ENCODE measurements at places on chromosomes 11 and 22.

DNA sequence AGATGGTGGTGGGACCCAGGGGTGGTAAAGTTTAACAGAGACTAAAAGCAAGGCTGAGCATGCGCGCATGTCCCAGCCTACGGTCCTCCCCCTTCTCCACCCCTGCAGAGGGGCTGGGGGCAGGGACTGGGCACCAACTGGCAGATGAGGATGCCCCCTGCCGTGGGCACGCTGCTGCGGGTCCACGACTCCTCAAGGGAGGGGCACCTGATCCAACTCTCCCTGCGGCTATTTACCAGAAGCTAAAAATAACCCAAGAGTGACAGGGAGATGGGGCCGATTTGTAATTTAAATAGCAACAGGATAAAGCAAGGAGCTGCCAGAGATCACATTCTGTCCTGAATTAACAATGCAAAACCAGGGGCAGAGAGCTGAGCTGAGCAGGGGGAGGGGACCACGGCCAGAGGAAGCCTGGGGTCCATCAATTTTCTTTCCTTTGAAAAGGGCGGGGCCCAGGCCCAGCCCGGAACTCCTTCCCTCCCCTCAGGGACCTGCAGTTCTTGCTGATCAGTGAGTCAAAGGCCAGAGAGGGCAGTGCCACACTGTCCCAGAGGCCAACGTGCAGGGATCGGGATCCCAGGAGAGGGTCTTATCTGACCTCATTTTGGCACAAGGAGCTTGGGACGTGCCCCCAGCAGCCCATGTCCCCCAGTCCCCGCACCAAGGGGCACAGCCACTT is 8.1 kb upstream of the DGKZ start:
- peak; percentile 70 for DNase-seq

GRCh38 chr11:105142167-105142566 is 2.6 kb upstream of the CARD18 start:
- DNase-seq, result no peak

GRCh38 chr11:130023204-130023603 is 20.6 kb upstream of the PRDM10 start:
- DNase-seq, result no peak

DNA sequence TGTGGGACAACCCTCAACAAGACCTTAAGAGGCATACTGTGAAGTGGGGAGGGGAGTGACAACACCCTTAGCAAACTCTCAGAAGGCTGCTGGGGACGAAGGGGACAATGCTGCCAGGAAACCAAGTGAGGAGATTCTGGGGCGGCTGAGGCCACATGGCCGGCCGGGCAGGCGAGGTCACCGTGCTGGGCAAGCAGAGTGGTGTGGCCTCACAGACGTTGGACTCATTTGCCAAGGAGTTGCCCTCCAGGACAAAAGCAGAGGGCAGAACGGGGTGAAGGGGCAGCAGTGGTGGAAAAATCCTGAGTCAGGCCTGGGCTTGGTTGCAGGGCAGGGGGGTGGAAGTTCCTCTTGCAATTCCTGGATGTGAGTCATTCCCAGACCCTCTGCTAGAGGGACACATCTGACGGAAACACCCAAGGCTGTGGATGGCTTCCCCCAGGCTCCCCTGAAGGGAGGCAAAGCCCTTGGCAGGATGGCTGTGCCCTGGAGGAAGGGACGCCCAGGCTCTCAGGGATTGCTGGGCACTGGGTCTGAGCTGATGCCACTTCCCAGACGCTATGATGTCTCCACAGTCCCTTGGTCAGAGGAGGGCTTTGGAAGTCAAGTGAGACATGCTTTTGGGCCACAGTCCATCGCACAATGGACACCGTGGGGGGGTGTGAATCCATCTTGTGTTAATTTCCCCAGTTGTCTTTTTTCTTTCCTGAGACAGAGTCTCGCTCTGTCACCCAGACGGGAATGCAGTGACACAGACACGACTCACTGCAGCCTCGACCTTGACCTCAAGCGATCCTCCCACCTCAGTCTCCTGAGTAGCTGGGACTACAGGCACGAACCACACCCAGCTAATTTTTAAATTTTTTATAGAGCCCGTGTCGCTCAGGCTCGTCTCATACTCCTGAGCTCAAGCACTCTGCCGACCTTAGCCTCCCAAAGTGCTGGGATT is 16.2 kb upstream of the SHANK3 start:
- no peak for DNase-seq

DNA sequence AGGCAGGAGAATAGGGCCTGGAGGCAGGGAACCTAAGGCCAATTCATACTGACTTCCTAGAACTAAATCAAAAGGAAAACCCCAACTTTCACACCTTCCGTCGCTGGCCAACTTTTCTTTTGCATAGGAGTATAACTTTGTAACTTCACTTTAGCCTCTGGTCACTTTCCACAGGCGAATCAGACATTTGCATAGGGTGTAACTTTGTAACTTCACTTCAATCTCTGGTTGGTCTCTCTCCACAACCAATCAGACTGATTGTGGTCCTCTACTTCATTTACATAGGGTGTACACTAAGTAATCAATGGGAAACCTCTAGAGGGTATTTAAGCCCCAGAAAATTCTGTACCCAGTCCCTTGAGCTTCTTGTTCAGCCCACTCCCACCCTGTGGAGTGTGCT is 11.5 kb upstream of the TMPRSS4 start:
- DNase-seq, result no peak

DNA sequence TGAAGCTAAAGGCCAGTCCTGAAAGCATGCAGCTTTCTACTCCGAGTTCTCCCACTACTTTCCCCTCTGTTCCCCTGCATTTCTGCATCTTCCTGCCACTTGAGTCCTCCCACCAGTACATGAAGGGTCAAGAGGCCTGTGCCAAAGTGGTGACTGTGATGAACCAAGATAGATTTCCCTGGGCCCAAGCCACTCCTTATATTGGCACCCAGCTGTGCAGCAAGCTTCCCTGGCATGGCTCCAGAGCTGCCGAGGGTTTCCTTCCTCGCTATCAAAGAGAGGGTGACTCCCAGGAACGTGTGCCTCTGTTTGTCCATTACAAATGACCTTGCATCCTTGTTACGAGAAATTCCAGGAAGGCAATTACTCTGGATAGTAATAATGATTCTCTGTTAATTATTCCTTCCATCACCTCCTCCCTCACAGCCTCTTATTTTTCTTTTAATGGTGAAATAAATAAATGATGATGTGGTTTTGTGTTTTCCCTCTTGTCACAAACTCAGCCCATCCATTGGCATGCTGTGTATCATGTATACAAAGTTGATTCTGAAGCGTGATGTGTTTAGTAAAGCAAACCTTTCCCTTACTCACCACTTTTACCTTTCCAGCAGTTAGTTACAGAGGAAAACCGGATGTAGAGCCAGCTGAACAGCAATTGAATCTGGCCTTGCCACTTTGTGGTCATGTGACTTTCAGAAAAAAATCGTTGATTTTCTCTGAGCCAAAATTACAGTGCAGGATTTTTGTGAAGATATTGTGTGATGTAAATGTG is 8.3 kb downstream of the SRSF8 start:
- DNase-seq, result peak; percentile 91

DNA sequence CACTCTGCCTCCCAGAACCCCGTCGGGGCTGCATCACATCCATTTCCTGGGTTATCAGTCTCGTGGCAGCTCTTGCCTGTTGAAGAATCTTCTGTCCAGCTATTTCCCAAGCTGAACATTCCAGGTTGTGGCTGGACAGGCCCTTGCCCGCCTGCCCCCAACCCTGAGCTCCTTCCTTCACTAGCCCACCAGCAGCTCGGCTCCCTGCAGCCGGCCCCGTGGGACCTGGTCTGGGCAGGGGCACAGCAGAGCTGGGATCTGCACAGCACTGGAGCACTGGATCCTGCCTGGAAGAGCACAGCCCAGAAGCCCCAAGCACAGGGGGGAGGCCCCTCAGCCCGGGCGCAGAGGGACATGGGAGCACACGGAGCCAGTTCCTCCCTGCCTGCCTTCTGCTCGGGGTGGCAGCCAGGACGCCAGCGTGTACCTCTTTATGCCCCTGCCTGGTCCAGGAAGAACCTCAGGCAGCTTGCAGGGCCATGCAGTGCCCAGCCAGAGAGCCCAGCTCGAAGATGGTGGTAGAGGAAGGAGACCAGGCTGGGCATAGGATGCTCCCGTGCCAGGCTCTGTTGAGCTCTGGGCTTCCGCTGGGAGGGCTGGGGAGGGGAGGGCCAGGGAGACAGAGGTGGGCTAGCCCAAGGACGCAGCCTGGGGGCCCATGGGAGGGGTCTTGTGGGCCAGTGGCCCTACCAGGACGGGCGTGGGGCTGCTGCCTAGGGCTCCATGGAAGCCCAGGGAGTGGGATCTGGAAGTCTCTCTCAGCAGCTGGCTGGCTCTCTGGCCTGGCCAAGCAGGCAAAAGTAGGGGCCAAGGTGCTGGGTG is 16.6 kb upstream of the GNB1L start:
- no peak for DNase-seq

DNA sequence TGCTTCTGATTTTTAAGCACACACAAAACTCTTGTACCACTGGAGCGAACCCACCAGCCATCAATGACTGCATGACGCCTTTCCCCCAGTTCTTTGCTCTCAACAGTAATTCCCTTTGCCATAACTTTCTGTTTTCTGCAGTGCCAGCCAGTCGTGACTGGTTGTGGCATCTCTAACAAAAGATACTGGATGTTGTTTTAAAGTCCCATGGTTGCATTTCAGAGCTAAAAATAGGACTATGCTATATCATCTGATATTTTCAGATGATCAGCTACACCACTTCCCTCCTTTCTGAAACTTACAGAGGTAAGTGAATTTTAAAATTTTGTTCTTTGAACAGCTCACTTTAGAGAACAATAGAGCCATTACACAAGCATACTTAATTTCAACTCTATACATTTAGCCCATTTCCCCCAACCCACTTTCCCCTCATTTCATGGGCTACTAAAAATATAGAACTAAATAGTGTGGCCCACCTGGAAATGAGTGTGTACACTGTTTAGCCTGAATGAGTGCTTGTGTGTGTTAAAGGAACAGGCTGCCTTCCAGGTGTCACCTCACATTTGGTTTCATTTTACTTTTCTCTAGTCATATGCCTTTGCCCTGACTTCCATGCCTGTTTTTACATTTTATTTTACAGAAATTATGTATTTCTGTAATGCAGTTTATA is 136.9 kb upstream of the ZC3H12C start:
- peak; percentile 42 for DNase-seq

GRCh38 chr11:283405-284104 is 5.3 kb downstream of the NLRP6 start:
- no peak for DNase-seq

GRCh38 chr22:49163960-49164690 is 663.5 kb downstream of the BRD1 start:
- no peak for DNase-seq

DNA sequence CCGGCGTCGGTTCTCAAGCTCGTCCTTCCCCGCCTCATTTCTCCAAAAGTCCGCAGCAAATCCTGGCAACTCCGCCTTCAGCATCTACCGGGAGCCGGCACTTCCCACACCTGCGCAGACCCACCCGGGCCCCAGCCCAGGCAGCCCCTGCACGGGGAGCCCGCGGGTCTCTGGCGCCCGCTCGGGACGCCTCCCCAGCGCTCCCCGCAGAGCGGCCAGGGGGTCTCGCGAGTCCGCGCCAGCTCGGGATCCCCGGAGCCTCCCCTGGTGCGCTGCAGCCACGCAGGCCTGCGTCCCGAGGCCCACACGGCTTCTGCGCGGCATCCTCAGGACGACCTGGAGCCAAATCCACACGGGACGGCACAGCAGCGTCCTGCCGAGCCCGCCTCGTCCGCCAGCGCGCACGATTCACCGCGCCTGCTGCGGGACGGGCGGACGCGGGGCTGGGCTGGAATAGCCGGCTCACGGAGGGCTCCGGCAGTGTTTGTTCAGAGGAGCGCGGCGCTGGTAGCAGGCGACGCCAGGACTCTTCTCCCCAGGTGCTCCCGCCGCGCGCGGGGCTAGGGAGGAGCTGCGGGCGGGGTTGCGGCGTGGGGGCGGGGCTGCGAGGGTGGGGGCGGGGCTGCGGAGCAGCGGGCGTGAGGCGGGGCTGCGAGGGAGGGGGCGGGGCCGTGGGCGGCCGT is 816 bp upstream of the PHRF1 start:
- no peak for DNase-seq

GRCh38 chr11:19907839-19908238 is 195.2 kb downstream of the NAV2 start:
- no peak for DNase-seq

- DNase-seq, result no peak
Measured at GRCh38 chr22:44463151-44463550, 34.9 kb downstream of the RTL6 start.

- DNase-seq, result no peak
Measured at GRCh38 chr22:50072167-50072555, 13.1 kb downstream of the MLC1 start.

- peak; percentile 64 for DNase-seq
Measured at GRCh38 chr11:118984825-118985224, 13.1 kb upstream of the CENATAC start.

GRCh38 chr22:49632199-49633009 is 195.3 kb downstream of the BRD1 start:
- peak; percentile 47 for DNase-seq

GRCh38 chr22:31610611-31611010 is 51.4 kb downstream of the PISD start:
- no peak for DNase-seq
